ENCODE measurements at places on chromosomes 16 and 17. TPM values are rescaled to one million over a fixed set of nuclear protein-coding genes. Genes with fewer than 3 reads are reported as not detected.
A peak's percentile ranks its signal among the peaks of the same experiment; 100 is the strongest.

- no peak for DNase-seq
These were observed 84.7 kb downstream of the VAT1L start for GRCh38 chr16:77873066-77873465.

- no peak for DNase-seq
These were observed 3.1 kb downstream of the MFAP4 start for GRCh38 chr17:19383681-19384470.

RNF227 gene
- polyA plus RNA-seq: 1.9 TPM

NT5C gene
- polyA plus RNA-seq: 91.2 TPM

DNA sequence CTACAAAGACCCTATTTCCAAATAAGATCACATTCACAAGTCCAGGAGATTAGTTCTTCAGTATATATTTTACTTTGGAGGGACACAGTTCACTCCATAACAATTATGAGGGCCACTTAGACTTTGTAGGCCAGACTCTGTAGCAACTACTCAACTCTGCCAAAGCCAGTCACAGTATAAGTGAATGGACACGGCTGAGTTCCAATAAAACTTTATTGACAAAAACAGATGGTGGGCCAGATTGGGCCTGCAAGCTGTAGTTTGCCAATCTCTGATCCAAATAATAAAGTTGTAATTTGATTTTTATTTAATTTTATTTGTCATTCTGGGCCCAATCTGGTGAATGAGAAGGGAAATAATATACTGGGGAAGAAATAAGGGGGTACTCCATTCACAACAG lies 101.1 kb downstream of the ZNF18 start:
- DNase-seq: no peak

- DNase-seq: no peak
These were observed 95.7 kb downstream of the C16orf78 start for GRCh38 chr16:49469311-49469670.

CCL3 gene
- 4.7 TPM for polyA plus RNA-seq

DNA sequence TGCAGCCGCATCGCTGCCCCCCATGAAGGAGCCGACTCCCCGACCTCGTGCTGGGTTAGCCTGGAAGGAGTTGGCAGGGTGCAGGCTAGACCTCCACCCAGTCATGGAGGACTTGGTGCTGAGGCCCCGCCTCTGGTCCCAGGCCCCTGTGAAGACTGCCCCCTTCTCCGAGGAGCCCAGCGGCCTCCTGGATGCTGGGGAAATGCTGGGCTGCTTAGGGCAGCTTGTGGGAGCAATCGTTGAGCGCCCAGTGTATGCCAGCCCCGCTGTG lies 1.8 kb downstream of the SSTR5 start:
- DNase-seq: no peak

DNA sequence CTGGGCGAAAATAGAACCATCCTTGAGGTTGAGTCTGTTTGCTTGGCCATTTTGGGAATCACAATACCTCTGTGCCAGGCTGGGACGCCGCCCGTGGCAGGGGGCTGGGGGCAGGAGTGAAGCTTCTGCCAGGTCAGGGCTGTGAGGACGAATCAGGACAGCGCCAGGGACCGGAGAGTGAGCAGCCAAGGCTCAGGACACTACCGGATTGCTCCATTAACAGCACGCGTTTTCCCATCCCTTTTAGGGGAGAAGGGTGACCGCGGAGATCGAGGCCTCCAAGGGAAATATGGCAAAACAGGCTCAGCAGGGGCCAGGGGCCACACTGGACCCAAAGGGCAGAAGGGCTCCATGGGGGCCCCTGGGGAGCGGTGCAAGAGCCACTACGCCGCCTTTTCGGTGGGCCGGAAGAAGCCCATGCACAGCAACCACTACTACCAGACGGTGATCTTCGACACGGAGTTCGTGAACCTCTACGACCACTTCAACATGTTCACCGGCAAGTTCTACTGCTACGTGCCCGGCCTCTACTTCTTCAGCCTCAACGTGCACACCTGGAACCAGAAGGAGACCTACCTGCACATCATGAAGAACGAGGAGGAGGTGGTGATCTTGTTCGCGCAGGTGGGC lies 23.4 kb downstream of the C1QTNF1 start:
- no peak for DNase-seq

DNA sequence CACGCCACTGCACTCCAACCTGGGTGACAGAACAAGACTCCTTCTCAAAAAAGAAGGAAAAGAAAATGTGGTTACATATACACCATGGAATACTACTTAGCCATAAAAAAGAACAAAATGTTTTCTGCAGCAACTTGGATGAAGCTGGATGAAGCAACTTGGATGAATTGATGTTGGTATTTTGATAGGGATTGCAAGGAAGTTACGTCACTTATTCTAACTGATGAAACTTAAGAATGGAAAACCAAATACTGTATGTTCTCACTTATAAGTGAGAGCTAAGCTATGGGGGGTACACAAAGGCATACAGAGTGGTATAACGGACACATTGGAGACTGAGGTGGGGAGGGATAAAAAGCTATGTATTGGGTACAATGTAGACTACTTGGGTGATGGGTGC lies 17.5 kb downstream of the PLA2G10 start:
- DNase-seq: no peak

DNA sequence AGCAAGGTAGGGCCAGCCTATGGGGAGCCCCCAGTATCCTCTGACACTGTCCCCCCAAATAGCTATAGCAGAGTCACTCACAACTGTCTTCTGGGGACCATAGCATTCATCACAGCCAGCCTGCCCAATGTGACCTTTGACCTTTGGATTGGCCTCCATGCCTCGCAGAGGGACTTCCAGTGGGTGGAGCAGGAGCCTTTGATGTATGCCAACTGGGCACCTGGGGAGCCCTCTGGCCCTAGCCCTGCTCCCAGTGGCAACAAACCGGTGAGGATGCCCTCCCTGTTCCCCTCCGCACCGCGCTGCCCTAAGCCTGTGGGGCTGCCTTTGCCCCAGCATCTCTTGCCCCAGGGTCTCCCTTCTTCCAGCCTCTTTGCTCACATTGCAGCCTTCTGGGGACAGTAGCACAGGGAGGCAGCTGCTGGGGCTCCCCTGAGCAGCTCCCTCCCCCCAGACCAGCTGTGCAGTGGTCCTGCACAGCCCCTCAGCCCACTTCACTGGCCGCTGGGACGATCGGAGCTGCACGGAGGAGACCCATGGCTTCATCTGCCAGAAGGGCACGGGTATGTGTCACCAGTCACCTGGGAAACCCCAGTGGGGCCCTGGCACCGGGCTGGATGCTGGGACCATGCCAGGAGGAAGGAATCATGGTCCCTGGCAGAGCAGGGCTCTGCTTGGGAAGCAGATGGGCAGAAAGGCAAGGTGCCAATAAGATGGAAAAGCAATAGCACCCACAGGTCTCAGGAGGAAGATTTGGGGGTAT lies 61.1 kb downstream of the MRC2 start:
- DNase-seq: peak; percentile 8

CRYBA1 gene
- not detected for polyA plus RNA-seq

- DNase-seq: no peak
These were observed 68.6 kb downstream of the ZZEF1 start for GRCh38 chr17:4073983-4074830.

DNA sequence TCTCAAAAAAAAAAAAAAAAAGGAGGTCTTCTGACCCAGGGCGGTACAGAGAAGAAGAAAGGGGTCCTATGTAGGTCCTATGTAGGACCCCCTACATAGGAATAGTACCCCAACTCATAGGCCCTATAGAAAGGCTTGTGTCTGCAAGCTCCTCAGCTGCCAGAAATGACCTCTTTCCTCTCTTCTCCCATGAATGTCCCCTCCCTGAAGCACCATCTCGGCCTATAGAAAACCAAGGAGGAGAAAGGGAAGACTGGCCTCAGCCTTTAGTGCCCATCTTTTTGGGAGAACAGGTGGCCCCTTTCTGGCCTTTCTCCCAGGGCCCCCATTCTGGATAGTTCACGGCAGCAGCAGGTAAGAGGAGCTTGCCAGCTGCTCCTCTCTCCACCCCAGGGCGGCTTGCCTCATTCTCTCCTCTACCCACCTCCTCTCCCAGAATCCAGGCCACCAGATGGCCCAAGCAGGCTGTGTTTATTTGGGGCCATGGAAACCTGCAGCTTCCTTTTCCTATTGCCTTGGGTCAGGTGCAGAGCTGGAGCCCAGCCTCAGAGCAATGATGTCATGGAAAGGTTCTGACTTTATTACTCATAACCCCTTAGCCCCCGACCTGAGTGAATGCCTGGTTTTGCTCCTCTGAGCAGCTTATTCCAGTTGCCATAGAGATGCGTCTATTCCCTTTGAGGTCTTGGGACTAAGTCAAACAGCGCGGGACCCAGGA lies 1.6 kb upstream of the MRPL58 start:
- peak; percentile 67 for DNase-seq

GRCh38 chr16:7270823-7271222 lies 61.8 kb upstream of the RBFOX1 start:
- DNase-seq: no peak

GRCh38 chr16:82793528-82794245 lies 166.9 kb downstream of the CDH13 start:
- no peak for DNase-seq

ZNF423 gene
- 2.9 TPM for polyA plus RNA-seq

DNA sequence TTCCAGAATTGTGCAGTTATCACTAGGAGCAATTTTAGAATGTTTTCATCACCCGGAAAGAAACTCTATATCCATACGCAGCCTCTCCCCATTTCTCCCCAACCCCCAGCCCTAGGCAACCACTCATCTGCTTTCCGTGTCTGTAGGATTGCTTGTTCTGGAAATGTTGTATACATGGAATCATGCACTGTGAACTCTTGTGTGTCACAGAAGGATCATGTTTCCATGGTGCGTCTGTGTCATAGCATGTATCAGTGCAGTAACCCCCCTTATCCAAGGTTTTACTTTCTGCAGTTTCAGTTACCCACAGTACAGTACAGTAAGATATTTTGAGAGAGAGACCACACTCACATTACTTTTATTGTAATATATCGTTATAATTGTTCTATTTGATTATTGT lies 299.4 kb downstream of the CPPED1 start:
- DNase-seq: no peak

RPGRIP1L gene
- polyA plus RNA-seq: 0.54 TPM

DNA sequence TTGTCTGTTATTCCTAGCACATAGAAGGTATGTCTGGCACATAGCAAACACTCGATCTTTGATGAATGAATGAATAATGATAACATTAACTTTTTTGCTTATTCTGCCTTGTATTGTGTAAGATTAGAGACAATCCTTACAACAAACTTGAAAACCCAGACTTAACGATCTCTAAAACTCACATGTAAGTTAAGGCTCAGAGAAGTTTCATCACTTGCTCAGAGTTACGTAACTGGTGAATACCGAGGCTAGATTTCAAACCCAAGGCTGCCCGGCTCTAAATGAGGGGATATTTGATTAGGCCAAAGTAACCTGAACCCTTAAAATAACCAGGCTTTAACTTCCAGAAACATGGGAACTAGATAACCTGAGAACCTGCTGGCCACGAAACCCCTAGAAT lies 22.3 kb downstream of the CAPNS2 start:
- no peak for DNase-seq

NXN gene
- 2.2 TPM for polyA plus RNA-seq

RRAD gene
- polyA plus RNA-seq: 2.2 TPM

GRCh38 chr17:20226814-20227482 lies 217.8 kb downstream of the SPECC1 start:
- DNase-seq: peak; percentile 61

AKAP1 gene
- polyA plus RNA-seq: 42.3 TPM

- no peak for DNase-seq
These were observed 506 bp downstream of the ATP5MC1 start for GRCh38 chr17:48892940-48893645.

All from small intestine (tissue), 16 donors.